ENCODE measurements at places on chromosomes 16 and 17.

- DNase-seq = no peak
Measured at GRCh38 chr16:27781195-27781524, 231.2 kb downstream of the KATNIP start.

DNA sequence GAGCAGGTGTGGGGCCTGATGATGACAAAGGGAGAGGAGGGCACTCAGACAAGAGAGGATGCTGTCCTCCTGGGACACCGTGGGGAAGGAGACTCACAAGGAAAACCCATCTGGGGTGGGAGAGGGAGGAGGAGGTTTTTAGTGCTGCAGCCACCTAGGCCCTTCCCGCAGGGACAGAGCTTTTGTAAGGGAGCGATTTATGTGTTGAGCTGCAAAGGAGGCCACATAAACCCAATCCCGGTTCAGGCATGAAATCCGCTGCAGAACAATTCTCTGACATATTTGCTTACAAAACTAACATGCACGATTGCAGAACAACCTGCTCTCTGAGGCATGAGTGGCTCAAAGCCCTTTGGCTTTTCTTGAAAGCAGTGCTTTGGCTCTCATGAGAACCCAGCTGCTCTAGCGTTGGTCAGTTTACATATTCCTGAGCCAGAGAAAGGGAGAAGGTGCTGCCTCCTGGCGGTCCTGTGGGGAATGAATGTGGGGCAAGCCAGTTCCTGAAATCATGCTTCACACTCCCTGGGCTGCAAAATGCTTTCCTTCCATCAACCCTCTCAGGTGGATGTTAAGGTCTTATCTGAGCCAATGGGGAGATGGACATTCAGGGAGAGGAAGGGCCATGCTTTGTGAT is 122.4 kb upstream of the NLRP1 start:
- no peak for DNase-seq

DNA sequence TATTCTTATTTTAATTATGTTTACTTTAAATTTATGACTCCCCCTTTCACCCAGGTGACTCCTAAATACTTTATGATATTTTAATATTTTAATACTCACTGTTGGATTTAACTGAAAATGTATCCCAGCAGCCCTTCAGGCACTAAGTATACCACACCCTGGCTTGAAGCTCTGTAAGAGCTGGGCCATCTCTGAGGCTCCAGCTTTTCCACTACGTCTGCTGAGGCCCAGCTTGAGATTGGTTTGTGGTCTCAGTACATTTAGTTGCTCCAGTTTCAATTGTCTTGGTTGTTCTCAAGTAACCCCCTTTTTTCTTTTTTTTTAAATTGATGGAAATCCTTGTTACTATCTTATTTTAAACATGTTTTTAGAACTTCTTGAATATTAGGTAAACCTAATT is 27.0 kb upstream of the CAPNS2 start:
- no peak for DNase-seq

DNA sequence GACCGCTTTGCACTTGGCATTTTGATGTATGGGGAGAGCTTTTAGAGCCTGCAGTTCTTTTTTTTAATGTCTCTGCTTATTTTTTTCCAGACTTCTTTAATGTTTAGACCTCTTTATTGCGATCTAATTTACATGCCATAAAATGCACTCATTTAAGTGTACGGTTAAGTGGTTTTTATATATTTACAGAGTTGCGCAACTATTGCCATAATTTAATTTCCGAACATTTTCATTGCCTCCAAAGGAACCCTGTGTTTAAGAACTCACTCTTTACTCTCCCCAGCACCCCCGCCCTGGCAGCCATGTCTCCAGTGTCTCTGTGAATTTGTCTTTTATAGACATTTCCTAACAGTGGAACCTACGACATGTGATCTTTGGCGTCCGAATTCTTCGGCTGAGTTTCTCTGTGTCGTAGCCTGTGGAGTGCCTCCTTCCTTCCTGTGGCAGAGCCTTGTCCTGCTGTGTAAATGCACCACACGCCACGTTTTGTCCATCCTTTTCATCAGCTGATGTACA is 24.0 kb downstream of the ZNF750 start:
- DNase-seq = no peak

DNA sequence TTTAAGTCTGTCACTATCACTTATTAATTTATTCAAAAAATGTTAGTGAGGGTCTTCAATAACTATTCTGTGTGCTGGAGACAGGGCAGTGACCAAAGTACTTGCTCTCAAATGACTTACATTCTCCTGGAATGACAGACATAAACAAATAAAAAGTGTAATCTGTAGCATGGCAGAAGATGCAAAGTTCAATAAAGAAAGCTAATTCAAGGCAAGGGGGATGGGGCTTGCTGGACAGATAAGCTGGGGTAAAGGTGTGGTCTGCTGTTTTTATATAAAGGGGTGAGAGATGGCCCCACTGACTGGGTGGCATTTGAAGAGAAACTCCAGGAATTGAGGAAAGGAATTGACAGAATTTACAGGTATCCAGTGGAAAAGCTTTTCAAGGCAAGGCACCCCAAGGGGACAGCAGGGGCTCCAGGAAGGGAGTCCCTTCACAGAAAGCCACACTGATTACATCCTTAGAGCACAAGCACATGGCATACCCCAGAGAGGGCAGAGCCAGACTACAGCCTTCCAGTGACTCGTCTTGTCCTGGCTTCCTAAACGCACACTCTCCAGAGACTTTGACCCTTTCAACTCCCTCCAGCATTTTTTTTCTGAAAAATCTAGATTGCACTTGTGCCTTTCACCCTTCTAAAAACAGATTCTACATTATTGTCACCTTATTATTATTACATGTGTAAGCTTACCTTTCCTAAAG is 123.7 kb upstream of the HS3ST3A1 start:
- no peak for DNase-seq

DNA sequence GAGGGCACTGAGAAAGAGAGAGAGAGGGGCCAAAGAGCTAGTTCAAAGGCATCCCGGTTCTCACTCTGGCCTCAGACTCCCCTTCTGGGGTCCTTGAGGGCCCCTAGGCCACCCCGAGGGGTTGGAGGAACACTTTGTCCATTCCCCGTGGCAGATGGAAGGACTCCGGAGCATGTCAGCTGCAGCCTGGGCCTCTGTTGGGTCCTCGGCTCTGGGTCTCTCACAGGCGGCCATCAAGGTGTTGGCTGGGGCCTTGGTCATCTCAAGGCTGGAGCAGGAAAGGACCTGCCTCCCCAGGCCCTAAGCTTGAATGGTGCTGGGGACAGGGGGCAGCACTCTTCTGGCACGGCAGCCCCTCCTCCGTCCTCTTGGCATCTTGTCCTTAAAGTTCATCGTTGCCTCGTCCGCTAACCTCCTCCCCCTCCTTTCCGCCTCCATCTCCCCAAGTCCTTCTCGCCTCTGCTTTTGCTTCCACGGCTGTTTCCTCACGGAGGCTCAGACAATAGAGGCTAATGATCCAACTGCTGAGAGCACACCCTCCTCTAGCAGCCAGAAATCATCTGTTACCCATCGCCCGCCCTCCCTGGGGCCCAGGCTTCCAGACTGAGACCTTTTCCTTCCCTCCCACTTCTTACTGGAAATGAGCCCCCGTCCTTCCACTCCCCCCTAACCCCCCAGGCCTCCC is 23.3 kb downstream of the CCR7 start:
- DNase-seq = no peak

GRCh38 chr17:82985973-82986372 is 93.4 kb upstream of the METRNL start:
- DNase-seq = no peak

DNA sequence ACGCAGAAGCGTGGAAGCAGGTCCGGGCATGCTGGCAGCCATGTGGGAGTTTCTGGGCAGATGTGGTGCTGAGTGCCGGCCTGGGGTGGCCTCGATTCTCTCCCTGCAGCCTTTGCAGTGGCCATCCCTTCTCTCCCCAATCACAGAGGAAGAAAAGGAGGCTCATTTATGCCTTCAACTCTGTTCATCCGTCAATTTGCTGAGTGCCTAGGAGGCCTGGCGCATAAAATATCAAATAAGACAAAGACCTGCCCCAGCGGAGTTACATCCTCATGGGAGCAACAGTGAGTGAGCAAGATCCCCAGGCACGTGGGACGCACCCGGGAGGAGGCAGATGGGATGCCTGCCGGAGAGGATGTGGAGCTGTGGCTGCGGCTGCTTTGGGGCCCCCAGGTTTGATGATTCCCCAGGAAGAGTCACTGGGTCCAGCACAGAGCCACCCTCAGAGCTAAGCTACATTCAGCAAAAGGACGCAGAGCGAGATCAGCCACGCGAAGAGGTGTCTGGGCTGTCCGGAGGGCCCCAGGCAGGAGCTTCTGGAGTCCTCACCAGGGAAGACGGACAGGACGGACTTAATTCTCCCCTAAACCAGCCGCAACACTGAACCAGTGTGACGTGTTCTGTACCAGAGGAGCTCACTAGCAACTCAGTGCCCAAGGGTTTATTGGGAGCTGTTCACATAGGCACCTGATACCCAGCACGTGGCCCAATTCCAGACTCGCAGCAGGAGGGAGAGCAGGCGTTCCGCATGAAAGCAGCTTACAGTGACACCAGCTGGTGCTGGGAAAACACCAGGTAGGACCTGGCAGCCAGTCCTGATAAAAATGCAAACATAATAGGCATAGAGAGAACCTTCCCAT is 11.3 kb downstream of the CA5A start:
- no peak for DNase-seq

- DNase-seq = no peak
Measured at GRCh38 chr16:54582631-54583250, 296.2 kb upstream of the IRX3 start.

DNA sequence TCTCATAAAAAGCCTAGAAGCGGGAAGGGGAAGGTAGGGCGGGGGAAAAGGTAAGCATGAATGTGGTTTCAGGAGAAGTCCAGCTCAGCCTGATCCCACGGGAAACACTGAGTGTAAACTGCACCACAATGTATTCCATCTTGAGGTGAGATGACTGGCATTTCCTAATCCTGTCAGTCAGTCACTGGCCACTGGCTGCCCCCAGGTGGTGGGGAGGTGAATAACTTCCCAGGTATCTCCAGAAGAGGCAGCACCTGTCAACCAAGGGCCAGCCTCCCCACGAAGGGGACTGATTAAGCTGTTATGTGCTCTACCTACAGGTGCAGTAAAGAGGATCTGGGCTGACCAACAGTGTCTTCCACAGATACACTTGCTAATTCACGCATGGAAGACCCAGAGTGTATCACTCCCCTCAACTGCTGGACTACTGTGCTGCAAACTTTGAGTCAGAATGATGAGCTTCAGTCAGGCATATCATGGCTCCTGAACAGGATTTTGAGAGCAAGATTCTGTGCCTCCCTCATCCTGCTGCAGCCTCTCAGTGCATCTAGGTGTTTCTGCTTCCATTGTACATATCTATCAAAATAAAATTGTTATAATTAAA is 108.5 kb upstream of the CCL2 start:
- no peak for DNase-seq

DNA sequence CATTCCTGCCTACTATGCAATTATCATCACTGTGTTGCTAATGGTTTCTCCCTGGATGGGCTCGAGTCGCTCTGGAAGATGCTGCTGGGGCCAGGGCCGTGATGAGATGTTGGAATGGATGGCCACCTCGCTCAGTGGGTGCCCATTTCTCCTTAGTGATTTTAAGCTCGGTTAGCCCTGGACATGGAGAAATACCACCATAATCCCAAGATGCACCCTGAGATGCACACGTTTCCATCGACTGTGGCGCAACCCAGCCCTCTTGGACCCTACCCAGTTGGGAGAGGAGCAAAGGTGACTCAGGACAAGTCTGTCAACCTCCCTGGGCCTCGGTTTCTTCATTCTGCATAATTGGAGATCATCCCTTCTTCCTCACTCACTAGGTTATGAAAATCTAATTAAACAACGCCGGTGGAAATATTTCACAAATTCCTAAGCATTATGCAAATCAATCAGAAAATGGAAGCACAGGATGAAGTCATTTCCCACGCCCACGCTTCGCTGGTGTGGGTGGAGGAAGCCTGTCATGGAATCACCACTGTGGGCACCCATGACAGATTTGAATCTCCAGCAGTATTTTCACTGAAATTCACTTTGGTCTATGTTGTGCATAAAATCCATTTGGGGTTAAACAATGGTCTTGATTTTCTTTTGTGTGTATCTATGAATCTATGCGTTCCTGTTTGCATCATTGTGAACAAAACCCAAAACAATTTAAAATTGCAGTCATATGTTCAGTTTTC is 195.2 kb downstream of the AXIN2 start:
- DNase-seq = no peak

GRCh38 chr16:53966821-53967571 is 263.0 kb downstream of the FTO start:
- DNase-seq = no peak

- no peak for DNase-seq
Measured at GRCh38 chr17:6052926-6053325, 17.3 kb upstream of the WSCD1 start.

DNA sequence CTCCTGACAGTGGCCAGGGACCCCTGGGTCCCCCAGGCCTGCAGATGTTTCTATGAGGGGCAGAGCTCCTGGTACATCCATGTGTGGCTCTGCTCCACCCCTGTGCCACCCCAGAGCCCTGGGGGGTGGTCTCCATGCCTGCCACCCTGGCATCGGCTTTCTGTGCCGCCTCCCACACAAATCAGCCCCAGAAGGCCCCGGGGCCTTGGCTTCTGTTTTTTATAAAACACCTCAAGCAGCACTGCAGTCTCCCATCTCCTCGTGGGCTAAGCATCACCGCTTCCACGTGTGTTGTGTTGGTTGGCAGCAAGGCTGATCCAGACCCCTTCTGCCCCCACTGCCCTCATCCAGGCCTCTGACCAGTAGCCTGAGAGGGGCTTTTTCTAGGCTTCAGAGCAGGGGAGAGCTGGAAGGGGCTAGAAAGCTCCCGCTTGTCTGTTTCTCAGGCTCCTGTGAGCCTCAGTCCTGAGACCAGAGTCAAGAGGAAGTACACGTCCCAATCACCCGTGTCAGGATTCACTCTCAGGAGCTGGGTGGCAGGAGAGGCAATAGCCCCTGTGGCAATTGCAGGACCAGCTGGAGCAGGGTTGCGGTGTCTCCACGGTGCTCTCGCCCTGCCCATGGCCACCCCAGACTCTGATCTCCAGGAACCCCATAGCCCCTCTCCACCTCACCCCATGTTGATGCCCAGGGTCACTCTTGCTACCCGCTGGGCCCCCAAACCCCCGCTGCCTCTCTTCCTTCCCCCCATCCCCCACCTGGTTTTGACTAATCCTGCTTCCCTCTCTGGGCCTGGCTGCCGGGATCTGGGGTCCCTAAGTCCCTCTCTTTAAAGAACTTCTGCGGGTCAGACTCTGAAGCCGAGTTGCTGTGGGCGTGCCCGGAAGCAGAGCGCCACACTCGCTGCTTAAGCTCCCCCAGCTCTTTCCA is 25.1 kb downstream of the C1QTNF1 start:
- no peak for DNase-seq

- no peak for DNase-seq
Measured at GRCh38 chr16:31064882-31065461, 9.1 kb downstream of the ZNF668 start.

GRCh38 chr17:51560398-51560797 is 300.1 kb downstream of the UTP18 start:
- no peak for DNase-seq

- no peak for DNase-seq
Measured at GRCh38 chr17:21330436-21331160, 45.6 kb upstream of the KCNJ12 start.

- DNase-seq = no peak
Measured at GRCh38 chr17:38577244-38577643, 28.5 kb downstream of the SRCIN1 start.
